ENCODE measurements at places on chromosomes 1 and 21. TPM values are rescaled to one million over a fixed set of nuclear protein-coding genes. Genes with fewer than 3 reads are reported as not detected.

Gene LEFTY1
- total RNA-seq, result not detected

Gene MAP10
- total RNA-seq, result 2.4 TPM

Gene HPCAL4
- total RNA-seq, result 0.17 TPM

Gene AIRE
- not detected for total RNA-seq

Gene RRP1
- 26.4 TPM for total RNA-seq

Gene LCE3E
- not detected for total RNA-seq

Gene CFAP107
- not detected for total RNA-seq

Gene TAS1R1
- not detected for total RNA-seq

Gene NTNG1
- 32.8 TPM for total RNA-seq

Gene CHAF1B
- 0.70 TPM for total RNA-seq

Gene KIF14
- total RNA-seq, result 5.6 TPM

Gene LEMD1
- 0.70 TPM for total RNA-seq

Gene CYYR1
- 1.5 TPM for total RNA-seq

- no peak for DNase-seq
Measured at GRCh38 chr1:154857441-154858215, 12.5 kb downstream of the KCNN3 start.

- DNase-seq, result no peak
Measured at GRCh38 chr1:16226490-16227179, 10.3 kb downstream of the CPLANE2 start.

DNA sequence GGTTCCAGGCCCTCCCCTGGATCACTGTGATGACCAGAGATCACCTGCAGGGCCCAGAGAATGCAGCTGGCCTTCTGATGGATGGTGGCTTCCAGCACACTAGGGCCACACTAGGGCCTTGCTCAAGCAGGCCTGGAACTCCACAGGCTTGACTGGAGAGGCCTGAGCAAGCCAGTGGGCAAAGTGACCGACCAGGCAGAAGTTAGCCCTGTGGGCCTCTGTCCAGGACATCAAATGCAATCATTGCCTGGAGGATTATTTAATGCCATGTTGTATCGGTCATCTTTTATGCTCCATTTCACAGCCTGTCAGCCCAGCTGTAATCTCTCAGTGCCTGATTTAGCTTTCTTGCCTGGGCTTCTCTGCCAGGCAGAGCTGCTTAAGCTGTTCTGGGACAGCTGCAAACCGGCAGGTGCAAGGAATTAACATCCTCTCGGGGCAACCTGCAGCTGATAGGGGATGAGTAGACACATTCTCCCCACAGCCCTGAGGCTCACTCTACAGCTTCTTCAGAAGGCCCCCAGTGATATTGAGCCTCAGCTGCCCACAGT is 17.7 kb downstream of the NENF start:
- DNase-seq, result no peak

- DNase-seq, result no peak
Measured at GRCh38 chr1:50318428-50318827, 104.8 kb downstream of the DMRTA2 start.

DNA sequence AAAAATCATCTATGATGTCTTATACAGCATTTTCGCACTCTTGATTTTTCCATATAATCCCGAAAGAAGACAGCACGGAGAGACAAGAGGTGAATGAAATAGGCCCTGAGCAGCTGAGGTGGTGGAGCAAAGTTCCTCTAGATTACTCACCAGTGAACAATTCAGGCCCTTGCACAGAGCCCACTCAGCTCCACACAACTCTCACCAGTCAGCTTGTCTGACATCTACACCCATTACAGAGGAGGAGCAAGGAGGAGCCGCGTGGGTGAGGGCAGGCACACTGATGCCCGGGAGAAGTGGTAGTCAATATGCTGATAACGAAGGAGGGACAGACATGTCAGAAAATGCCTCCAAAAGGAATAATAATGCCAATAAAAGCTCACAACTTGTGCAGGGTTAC is 59.9 kb downstream of the DNM3 start:
- peak; percentile 63 for DNase-seq

- DNase-seq, result peak; percentile 91
Measured at GRCh38 chr21:43767984-43768867, 7.9 kb downstream of the CSTB start.

DNA sequence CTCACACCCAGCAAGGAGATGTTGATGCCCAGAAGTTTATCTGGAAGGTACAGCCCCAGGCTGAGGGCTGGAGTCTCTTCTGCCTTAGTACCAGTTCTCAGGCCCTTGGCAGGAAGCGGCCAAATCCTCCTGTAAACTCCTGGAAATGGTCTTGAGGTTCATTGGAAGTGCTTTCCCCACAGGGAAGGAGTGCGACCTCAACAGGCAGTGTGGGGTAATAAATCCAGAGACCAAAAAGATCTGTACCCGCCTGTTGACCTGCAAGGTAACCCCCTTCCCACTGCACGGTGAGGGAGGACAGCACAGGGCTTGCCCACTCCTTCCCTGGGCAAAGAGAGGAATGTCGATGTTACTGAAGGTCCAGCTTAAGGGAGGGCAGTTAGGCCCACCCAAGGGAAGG is 4.5 kb downstream of the ATXN7L2 start:
- no peak for DNase-seq

- no peak for DNase-seq
Measured at GRCh38 chr1:178725466-178726086, 532 bp downstream of the RALGPS2 start.

DNA sequence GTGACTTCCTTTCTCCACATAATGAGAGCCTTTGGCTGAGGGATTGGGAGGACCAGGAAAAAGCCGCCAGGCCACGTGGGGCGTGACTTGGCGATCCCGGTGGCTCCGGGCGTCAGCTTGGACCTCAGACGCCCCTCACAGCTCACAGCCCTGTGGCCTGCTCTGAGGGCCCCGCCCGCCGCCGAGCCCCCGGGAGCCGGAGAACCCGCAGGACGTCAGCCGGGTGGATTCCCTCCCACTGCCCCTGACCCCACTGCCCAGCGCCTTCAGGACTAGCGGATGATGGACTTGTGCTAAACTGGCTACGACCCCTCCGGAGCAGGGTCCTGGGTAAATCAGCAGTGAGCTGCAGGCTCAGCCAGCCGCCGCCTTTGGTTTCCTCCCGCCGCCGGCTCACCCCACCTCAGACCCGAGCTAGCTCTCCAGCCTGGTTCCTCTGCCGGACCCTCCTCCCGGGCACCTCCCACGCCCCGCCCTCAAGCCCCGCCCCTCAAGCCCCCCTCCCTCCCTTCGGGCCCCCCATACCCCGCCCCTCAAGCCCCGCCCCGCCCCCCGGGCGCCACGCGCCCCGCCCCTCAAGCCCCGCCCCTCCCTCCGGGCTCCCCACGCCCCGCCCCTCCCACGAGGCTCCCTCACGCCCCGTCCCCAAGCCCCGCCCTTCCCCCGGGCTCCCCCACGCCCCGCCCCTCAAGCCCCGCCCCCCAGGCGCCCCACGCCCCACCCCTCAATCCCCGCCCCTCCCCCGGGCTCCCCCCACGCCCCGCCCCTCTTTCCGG is 10.0 kb upstream of the FAAP20 start:
- DNase-seq, result no peak

GRCh38 chr1:93699503-93700168 is 18.0 kb upstream of the BCAR3 start:
- DNase-seq, result no peak

DNA sequence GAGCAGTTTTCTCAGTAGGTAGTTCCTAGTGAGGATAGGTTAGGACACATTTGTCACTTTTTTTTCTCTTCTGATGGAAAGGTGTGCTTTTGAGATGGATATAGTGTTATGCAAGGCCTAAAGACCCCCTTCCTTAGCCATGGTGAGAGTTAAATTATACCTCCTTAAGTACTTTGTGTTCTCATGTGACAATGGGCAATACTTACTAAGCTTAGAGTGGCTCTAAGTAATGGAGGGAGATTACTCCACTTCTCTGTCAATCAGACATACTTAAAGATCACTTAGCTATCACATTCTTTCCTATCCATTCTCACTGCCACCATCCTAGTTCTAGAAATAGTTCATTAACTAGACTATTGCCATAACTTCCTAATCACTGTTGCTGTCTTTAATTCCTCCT is 265.6 kb downstream of the PBX1 start:
- DNase-seq, result no peak

DNA sequence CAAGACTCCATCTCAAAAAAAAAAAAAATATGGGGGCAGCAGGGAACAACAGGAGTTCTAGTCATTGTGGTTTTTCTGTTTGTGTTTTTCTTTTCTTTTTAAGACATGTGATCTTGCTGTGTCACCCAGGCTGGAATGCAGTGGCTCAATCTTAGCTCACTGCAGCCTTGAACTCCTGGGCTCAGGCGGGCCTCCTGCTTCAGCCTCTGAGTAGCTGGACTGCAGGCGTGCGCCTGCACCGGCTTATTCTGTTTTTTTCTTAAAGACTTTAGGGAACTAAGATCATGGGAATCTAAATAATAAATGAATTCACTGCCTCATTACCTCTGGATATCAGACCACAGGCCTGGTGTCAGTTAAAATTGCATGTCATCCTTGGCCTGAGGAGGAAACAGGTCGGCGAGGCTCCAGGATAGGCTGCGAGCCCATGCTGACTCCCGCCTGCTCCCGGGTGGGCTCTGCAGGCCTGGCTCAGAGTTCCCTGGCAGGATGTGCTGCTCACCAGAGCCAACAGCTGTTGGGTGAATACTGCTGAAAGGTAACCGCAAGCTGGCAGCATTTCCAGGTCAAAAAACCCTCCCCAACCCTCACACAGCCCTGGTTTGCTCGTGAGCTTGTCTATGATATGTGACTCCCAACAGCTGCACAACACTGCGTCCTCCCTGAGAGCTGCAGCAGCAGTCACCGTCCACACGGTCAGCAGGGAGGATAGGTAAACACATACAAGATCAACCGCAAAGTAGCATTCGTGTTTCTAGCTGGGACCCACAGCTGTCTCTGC is 58.1 kb downstream of the SCCPDH start:
- DNase-seq, result peak; percentile 66

- DNase-seq, result peak; percentile 60
Measured at GRCh38 chr1:12475947-12476346, 142.1 kb downstream of the DHRS3 start.

DNA sequence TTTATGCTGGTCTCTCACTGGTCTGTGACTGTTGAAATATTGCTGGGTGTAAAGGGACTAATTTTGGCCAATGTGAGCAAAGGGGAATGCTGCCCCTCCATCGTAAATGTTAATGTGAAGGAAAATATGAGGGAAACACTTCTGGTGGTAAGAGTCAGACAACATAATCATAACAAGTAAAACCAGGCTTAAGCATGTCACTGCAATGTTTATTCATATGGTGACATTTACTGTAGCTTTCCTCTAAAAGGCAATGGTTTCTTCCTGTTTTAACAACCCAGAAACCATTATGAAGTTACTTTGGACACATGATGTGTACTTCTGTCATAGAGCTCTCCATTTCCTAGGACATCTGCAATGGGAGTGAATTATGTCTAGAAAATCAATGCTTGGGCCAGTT is 358.0 kb downstream of the LMO4 start:
- no peak for DNase-seq

DNA sequence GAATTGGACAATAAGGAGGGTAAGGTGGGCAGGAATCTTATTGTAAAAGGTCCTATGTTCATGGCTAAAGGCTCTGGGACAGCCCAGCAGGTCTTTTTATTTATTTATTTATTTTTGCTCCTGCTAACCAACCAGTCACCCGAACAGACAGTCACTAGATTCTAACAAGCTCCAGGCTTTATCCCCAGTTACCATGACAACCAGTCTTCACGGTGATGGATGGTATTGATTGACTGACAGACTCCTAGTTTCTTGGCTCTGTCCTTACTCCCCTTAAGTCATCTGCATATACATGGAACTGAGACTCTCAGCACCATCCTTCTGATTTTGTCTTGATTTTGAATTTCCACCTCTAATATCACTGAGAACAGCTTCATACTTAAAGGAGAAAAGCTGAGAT is 44.3 kb downstream of the C8A start:
- no peak for DNase-seq

- no peak for DNase-seq
Measured at GRCh38 chr1:50978852-50979781, 9.1 kb downstream of the CDKN2C start.

- peak; percentile 88 for DNase-seq
Measured at GRCh38 chr1:161119092-161119903, 1.4 kb downstream of the NIT1 start.

DNA sequence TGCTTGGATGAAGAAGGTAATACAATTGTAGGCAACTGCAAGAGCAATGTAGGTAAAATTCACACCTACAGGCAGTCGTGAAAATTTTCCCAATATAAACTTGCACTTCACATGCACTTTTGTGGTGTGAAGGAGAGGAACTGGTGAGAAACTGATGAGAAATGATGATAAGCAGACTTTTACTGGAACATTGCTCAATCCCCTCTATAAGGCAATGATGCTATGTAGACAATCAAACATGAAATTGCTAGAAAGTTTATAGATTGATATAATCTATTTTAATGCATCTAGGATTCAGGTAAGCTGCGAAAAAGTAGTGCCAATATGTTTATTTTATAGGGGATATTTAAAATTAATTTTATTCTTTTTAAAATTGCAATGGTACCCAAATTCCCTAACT is 802.2 kb downstream of the KCNT2 start:
- no peak for DNase-seq

DNA sequence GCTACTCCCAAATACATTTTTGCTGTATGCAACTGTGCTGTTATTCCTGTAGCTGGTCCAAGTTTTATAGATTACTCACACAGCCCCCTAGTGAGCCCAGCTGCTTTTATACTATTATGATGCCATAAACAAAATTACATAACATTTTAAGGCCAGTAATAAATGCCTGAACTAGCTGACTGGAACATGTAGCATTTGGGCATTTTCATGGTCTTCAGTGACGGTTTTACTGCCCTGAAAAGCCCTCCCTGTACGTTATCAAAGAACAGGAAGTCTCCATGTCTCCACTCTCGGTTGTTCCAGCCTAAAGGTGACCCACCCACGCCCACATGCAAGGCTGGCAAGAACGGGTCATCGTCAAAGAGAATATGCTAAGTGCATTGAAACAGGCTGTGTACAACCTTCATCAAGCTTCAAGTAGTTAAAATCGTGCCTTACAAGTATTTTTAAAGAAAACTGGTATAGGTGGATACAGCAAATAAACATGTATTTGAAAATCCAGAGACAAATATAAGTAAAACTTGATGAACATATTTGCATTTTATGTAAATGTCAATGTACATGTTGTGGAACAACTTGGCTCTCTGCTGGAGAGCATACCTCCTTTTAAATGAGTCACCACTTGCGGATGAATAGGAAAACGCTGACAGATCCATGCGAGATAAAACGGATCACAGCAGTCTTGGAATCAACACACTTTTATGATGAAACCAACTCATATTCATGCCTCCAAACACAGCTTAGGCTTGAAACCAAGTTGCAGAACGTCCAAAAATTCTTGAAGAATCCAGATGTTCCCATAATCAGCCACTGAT is 520.5 kb downstream of the SMYD3 start:
- peak; percentile 31 for DNase-seq

- no peak for DNase-seq
Measured at GRCh38 chr1:48602349-48602748, 130.3 kb upstream of the SPATA6 start.
